ENCODE measurements at places on chromosomes 16 and 17.
A peak's percentile ranks its signal among the peaks of the same experiment; 100 is the strongest.

- DNase-seq: no peak
Measured at GRCh38 chr16:87327798-87328495, 10.8 kb upstream of the C16orf95 start.

DNA sequence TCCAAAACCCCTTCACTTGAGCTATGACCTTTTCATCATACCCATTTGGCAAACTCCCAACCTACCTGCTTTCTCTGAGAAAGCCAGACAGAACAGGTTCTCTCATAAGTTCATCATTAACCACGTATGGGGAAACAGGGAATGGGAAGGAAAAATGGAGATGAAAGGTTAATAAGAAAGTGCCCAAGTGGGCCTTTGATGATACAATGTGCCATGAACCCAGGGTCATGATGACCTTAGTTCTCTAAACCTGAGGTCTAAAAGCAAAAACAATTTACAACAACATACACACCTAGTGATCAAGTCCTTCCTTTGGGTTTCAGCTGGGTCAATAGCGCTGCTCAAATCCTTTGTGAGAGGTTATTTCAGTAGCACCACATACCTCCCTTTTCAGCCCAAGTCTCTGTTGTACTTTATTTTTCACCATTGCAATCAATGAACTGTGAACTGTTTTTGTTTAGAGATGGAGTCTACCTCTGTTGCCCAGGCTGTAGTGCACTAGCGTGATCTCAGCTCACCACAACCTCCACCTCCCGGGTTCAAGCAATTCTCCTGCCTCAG, 14.5 kb upstream of the RANGRF start:
- DNase-seq: no peak

DNA sequence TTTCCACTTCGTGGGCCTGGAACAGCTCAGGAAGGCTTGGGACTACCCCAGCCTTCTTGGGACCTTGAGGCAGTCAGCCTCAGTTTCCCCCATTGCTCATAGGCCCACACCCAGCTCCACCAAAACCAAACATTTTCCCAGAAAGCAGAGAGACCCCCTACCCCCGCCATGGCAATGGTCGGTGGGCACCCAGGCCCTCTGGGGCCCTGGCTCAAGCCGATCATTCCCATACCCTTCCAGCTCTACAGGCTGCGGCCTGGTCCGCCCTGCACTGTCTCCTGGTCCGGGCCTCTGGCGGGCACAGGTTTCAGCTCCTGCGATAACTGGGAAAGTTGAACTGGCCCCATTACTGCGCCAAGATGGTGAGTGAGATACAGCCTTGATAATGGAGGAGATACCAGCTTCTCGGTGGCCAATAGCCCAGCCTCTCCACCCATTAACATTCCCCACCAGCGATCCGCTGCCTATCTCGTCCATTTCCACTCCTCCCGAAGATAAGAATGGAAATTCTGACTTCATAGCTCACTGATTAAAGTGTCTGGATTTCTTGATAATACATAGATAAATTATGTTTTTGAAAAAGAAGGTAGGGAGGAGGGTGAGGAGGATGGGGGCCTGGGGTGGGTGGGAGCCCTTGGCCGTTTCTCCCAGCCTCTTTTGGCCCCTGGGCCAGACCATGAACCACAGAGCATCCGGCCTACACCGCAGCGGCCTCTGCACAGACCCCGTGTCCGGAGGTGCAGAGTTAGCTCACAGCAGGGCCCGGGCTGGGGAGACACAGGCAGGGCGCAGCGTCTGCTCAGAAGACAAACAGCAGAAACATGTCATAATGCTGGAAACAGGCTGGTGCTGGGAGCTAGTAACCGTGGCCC, 11.6 kb downstream of the ZFPM1 start:
- no peak for DNase-seq

GRCh38 chr17:71412803-71413202, 708.0 kb upstream of the SOX9 start:
- no peak for DNase-seq

- peak; percentile 57 for DNase-seq
Measured at GRCh38 chr17:42112552-42113176, at the start of gene DHX58. Gene DHX58, minus strand, starts transcription at chr17:42112714. Its CDS starts 822 bp downstream, at chr17:42111892.

GRCh38 chr17:81386646-81387099, 8.6 kb upstream of the BAHCC1 start:
- no peak for DNase-seq
